ENCODE measurements at places on chromosomes 13 and 19.

GRCh38 chr13:112250788-112251445, 125.2 kb upstream of the SPACA7 start:
- no peak for DNase-seq

- no peak for DNase-seq
Measured at GRCh38 chr13:30907121-30907861, 1.2 kb downstream of the MEDAG start.

DNA sequence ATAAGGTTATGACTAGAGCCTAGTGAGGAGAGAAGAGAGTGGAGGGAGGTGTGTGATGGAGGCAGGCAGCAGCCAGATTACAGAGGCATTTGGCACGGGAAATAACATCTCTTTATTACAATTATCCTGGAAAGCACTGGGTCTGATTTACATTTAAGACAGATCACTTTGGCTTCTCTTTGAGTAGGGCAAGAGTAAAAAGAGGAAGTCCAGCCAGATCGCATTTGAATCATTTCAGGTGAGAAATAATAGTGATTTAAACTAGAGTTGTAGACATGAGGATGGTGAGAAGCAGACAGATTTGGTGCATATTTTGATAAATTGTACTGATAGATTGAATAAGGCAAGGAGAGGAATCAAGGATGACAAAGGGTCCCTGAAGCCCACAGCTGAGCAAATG, 9.6 kb upstream of the SACS start:
- no peak for DNase-seq

GRCh38 chr13:106291006-106291405, 244.5 kb downstream of the EFNB2 start:
- DNase-seq = no peak

DNA sequence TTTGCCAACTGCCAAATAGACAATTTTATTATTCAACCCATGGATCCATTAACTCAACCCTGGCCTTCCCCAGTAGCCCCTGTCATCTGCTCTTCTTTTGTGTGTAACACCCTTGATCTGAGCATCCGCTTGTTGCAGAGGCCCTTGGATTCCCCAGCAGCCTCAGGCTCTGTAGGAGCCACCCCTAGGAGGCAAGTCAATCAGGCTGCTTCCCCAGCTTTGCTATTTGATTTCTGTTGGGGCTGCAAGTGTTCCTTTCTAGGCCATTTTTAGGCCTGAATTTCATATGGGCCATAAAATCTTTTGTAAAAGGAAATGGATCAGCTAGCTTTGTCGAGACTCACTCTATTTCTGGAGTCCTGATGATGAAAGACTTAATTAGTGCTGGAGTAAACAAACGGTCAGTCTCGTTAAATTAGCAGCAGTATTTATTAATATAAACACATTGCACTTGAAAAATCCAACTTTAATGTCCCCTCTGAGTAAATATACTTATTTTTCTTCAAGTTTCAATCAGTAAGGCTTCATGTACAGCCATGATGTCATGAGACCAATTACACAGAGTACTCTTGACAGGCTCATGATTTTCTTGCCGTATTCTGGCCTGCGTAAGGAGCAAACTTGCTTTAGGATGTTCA, 105.3 kb downstream of the RGCC start:
- no peak for DNase-seq

All from suppressor macrophage treated with lipopolysaccharide for 4 hours (primary cell).